ENCODE measurements at places on chromosomes 11 and 22. TPM values are rescaled to one million over a fixed set of nuclear protein-coding genes. Genes with fewer than 3 reads are reported as not detected.

FBLN1 gene
- total RNA-seq: 119 TPM

CD3E gene
- 1.9 TPM for total RNA-seq

CALCA gene
- total RNA-seq: not detected

DNA sequence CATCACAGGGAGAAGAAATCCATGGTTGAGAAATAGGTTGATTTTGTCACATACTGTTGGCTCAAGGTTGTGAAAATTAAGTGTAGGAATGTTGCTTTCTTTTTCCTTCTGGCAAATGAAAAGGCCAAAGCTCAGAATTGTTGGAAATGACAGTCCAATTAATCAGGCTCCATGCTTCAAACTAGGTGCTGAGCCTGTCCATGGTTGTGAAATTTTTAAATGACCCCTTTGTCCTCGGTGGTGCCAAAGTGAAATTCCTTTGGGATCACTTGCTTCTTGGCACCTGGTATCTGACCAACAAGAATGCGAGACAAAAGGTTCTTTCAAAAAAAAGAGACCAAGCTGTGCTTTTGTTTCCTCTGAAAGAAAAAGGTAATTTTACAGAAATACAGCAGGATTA, 451.9 kb downstream of the ETS1 start:
- no peak overlapping the region for H3K4me3 ChIP-seq
- no peaks in the 10 kb centered on the region for H3K4me1 ChIP-seq
- H3K27me3 ChIP-seq: no peaks in the 10 kb centered on the region
- DNase-seq: no peak

DNA sequence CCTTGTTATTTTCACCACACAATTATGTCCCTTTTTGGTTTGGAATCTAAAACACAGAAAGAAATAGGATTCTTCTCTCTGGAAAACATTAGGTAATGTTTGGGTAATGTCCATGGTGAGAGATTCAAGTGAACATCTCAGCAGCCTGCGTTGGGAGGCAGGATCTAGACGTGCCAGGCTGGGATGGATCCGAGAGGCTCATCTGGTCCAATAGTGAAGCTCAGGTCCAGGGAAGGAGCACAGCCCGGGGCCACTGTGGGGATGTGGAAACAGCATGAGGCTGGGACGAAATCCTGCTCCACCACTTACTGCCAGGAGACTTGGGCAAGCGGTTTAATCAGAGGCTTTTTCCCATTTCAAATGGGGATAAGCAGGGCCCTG, 109.9 kb downstream of the CSNK2A3 start:
- no peak for DNase-seq
- no peak overlapping the region for H3K4me3 ChIP-seq
- peak overlapping the region; percentile 74 for H3K27ac ChIP-seq
- no peaks in the 10 kb centered on the region for H3K27me3 ChIP-seq
- H3K36me3 ChIP-seq: no peaks in the 10 kb centered on the region

DNA sequence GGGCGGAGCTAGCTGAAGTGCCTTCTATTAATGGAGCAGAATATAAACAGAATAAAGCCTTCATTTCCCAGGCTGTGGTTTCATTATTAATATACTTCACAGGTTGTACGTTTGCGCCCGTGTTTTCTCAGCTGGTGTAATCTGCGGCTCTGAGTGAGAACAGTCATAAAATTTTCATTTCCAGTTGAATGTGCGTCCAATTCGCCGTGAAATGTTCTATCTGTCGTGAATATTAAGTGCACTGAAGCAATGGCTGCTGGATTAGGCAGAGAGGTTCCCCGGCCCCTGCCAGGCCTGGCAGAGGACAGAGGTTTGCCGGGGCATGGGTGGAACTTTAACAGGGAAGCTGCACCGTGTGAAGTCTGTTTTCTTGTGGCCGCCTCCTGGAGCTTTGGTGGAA, 874.4 kb downstream of the NTM start:
- H3K4me1 ChIP-seq: no peaks in the 10 kb centered on the region
- no peaks in the 10 kb centered on the region for H3K36me3 ChIP-seq
- DNase-seq: no peak
- no peak overlapping the region for H3K4me3 ChIP-seq
- no peak overlapping the region for H3K27ac ChIP-seq
- H3K27me3 ChIP-seq: no peaks in the 10 kb centered on the region

- no peak overlapping the region for H3K4me3 ChIP-seq
- peaks cover 11% of the 10 kb centered on the region for H3K27me3 ChIP-seq
- no peaks in the 10 kb centered on the region for H3K36me3 ChIP-seq
- no peak for DNase-seq
These were observed 17.9 kb downstream of the LINC01488 start for GRCh38 chr11:69499186-69499917.

BSCL2 gene
- total RNA-seq: 25.7 TPM

- H3K27ac ChIP-seq: peak overlapping the region; percentile 90
- no peak for DNase-seq
- H3K4me3 ChIP-seq: no peak overlapping the region
- peaks cover 13% of the 10 kb centered on the region for H3K4me1 ChIP-seq
These were observed 27.9 kb upstream of the SUSD2 start for GRCh38 chr22:24153353-24153752.

- H3K27ac ChIP-seq: no peak overlapping the region
- peaks cover 10% of the 10 kb centered on the region for H3K4me1 ChIP-seq
- no peak for DNase-seq
- no peaks in the 10 kb centered on the region for H3K36me3 ChIP-seq
- H3K27me3 ChIP-seq: no peaks in the 10 kb centered on the region
- H3K4me3 ChIP-seq: no peak overlapping the region
These were observed 88.8 kb downstream of the MRTFA start for GRCh38 chr22:40547729-40548143.

DNA sequence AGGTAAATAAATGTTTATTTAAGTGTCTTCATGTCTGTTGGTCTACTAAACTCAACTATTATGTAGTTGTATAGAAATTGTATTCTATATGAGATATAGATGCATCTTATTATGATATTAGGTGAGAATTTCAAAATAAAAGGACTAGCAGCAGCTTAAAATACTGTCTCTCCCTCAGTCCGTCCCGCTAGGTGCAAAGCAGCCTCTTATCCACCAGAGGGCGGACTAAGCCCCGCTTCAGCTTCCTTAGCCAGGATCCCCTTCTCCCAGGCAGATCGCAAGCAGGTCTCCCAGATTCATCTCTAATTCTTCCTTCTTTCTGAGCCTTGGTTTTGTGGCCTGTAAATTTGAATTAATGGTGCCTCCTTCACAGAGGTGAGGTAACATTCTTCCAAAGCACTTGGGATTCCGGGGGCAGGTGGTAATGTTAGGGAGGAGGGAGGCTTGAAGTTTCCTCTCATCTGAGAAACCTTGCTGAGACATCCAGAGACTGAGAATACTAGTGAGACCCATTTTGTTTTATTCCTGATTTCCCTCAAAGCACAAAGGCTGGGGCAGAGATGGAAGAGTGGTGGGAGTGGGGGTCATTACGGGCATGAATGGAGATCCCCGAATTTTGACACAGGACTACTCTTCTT, 13.5 kb upstream of the INSC start:
- no peaks in the 10 kb centered on the region for H3K4me1 ChIP-seq
- DNase-seq: no peak
- no peak overlapping the region for H3K4me3 ChIP-seq

KRTAP5-10 gene
- not detected for total RNA-seq

- peaks cover 7% of the 10 kb centered on the region for H3K36me3 ChIP-seq
- no peaks in the 10 kb centered on the region for H3K27me3 ChIP-seq
- no peak overlapping the region for H3K4me3 ChIP-seq
- DNase-seq: no peak
These were observed 208.3 kb downstream of the NAV2 start for GRCh38 chr11:19920982-19921381.

CCDC116 gene
- not detected for total RNA-seq

GRCh38 chr11:80165744-80166143, 724.9 kb upstream of the TENM4 start:
- no peaks in the 10 kb centered on the region for H3K27me3 ChIP-seq
- H3K27ac ChIP-seq: no peak overlapping the region
- no peaks in the 10 kb centered on the region for H3K36me3 ChIP-seq

DNA sequence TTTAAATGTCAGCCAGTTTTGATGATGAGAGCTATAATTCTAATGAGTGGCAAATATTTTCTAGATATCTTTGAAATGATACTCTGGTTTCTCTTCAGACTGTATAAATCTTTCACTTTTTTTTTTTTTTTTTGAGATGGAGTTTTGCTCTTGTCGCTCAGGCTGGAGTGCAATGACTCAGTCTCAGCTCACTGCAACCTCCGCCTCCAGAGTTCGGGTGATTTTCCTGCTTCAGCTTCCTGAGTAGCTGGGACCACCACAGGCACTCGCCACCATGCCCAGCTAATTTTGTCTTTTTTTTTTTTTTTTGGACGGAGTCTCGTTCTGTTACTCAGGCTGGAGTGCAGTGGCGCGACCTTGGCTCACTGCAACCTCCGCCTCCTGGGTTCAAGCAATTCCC, 113.6 kb downstream of the TEAD1 start:
- no peak overlapping the region for H3K4me3 ChIP-seq
- no peak overlapping the region for H3K27ac ChIP-seq
- no peak for DNase-seq

DNA sequence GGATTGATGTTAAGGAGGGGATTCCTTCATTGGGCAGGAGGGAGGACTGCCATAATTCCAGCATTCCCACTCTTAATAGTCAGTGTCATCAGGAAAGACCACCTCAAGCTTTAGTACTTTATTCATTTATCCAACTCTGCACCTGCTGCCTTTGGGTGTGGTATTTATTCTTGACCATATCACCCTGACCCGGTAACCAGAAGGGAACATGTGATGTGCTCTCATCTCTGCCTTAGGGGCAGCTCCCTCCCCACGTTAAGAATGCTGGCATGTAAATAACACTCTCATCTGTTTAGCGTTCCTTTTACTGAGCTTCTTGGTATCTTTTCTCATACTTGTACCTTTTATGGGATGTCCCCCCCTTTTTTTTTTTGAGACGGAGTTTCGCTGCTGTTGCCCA, 7.7 kb downstream of the CAT start:
- no peak for DNase-seq
- H3K36me3 ChIP-seq: no peaks in the 10 kb centered on the region
- no peak overlapping the region for H3K27ac ChIP-seq
- H3K27me3 ChIP-seq: no peaks in the 10 kb centered on the region
- H3K4me3 ChIP-seq: no peak overlapping the region
- H3K4me1 ChIP-seq: no peaks in the 10 kb centered on the region

SLC5A12 gene
- total RNA-seq: not detected

PRR33 gene
- not detected for total RNA-seq

BIK gene
- 6.1 TPM for total RNA-seq

C11orf86 gene
- not detected for total RNA-seq

GRCh38 chr11:119880143-119880542, 151.1 kb upstream of the NECTIN1 start:
- peaks cover 4% of the 10 kb centered on the region for H3K4me1 ChIP-seq
- no peak overlapping the region for H3K27ac ChIP-seq
- H3K4me3 ChIP-seq: no peak overlapping the region
- DNase-seq: no peak
- no peaks in the 10 kb centered on the region for H3K36me3 ChIP-seq

GRCh38 chr22:22094921-22095320, 112.3 kb upstream of the TOP3B start:
- no peaks in the 10 kb centered on the region for H3K4me1 ChIP-seq
- H3K27ac ChIP-seq: no peak overlapping the region
- peaks cover 80% of the 10 kb centered on the region for H3K27me3 ChIP-seq
- H3K36me3 ChIP-seq: no peaks in the 10 kb centered on the region

GRCh38 chr11:123069908-123070821, 8.2 kb upstream of the HSPA8 start:
- no peaks in the 10 kb centered on the region for H3K36me3 ChIP-seq
- DNase-seq: no peak
- peaks cover 7% of the 10 kb centered on the region for H3K4me1 ChIP-seq
- H3K4me3 ChIP-seq: peak overlapping the region; percentile 12

DRD2 gene
- total RNA-seq: not detected

GRCh38 chr22:43528601-43529360, 117.0 kb downstream of the MPPED1 start:
- no peaks in the 10 kb centered on the region for H3K27me3 ChIP-seq
- H3K27ac ChIP-seq: no peak overlapping the region
- H3K4me1 ChIP-seq: peaks cover 9% of the 10 kb centered on the region
- no peaks in the 10 kb centered on the region for H3K36me3 ChIP-seq
- no peak overlapping the region for H3K4me3 ChIP-seq
- no peak for DNase-seq

DNA sequence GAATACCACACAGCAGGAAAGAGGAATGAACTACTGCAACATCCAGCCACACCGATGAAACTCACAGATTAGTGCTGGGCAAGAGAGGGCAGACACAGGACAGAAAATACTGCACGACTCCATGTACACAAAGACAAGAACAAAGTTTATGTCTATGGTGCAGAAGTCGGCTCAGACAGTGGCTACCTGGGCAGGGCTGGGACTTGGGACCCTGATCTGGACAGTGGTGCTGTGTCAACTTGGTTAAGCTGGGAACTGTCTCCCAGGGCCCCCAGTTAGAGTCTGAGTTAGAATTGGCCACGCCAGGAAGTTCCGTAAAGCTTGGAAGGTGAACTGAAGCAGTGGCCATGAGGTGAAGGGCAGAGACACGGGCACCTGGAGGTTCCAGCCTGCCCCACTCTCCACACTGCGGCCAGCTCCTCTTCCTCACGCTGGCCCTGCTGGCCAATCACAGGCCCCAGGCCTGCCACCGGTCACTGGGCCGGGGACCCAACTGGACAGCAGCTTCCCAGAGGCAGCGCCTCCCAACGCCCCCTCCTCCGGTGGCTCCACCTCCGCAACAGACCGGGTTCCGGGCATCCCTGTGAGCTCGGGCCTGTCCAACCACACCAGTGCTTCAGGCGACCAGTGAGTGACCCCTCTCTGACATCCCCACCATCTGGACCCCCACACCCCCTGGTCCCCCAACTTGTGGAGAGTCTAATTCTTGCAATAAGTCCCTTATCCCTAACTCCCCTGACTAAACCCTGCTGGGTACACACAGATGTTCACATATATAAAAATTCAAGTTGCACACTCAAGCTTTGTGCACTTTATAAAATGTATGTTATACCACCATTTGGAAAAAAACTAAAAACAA, 93.7 kb downstream of the MICAL3 start:
- H3K36me3 ChIP-seq: no peaks in the 10 kb centered on the region
- no peak for DNase-seq
- no peak overlapping the region for H3K27ac ChIP-seq
- H3K27me3 ChIP-seq: no peaks in the 10 kb centered on the region
- peaks cover 24% of the 10 kb centered on the region for H3K4me1 ChIP-seq
